Tongue (tissue), 3 donors: ENCODE measurements at places on chromosomes 5 and 9. TPM values are rescaled to one million over a fixed set of nuclear protein-coding genes. Genes with fewer than 3 reads are reported as not detected.

The PFN3 gene
- total RNA-seq, result not detected

The SLC25A48 gene
- total RNA-seq, result 1.9 TPM

The TMEM252 gene
- total RNA-seq, result not detected

GRCh38 chr5:18312016-18312415, 677.8 kb downstream of the TAF11L14 start:
- no peak for DNase-seq

DNA sequence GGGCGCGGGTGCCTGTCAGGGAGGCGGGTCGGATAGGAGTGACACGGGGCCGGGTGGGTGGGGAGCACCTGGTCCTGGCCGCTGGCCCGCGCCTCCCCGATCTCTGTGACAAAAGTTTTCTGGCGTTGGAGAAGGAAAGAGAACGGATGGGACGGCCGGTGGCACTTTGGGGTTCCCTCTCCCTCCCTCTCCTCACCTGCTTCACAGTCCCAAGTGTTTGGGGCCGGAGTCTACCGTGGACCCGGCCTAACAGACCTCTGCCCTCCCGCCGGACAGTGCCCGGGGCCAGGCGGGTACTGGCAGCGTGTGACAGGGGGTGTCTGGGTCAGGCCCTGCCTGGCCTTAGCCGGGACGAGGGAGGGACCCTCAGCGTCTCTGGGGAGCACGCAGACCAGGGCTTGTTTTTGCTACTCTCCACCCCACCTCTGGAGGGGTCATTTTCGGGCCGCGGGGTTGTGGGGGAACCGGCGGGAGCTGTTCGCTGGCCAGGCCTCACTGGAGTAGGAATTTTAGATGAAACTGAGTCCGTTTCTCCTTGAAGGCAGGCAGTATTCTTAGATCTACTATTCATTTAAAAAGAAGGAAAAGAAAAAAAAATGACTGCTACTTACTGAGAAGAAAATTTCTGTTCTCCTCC, 1.7 kb downstream of the PRDM6 start:
- DNase-seq, result no peak

GRCh38 chr9:4366591-4367330, 66.9 kb upstream of the GLIS3 start:
- DNase-seq, result peak; percentile 36
